Cortex of kidney (tissue), 1 donor: ENCODE measurements at places on chromosomes 3 and 15.

DNA sequence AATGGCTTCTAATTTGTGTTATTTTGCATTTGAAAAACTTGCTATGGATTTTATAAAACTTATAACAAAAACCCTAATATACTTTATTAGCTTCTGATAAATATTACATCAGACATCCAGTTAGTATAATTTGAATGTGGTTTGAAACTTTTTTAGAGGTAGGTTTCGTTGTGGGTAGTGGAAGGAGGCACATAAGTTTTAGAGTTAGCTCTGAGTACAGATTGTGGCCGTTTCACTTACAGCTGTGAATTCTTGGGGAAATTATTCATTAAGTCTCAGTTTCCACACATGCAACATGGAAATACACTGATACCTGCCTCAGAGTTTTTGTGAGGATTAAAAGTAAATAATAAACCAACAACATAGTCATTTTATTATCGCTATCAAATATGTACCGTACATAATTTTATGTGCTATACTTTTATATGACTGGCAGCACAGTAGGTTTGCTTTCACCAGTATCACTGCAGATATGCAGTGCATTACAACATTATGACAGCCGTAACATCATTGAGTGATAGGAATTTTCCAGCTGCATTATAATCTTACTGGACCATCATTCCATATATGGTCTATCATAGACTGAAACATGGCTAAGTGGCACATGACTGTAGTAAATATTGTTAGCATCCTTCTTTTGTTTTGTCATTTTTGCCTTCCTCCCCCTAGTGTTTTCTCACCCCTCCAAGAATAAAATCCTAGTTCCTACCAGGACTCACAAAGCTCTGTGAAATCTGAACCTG lies 175.6 kb downstream of the AKAP13 start:
- DNase-seq: no peak

DNA sequence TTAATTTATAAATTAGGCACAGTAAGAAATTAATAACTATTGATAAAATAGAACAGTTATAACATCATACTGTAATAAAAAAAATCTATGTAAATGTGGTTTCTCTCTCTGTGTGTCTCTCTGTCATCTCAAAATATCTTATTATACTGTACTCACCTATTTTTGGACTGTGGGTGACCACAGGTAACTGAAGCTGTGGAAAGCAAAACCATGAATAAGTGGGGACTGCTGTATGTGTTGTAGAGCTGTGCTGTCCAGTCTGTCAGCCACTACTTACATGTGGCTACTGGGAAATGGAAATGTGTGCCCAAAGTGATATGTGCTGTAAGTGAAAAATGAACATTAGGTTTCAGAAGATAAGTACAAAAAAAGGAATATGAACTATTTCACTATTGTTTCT lies 145.5 kb downstream of the CNTN4 start:
- no peak for DNase-seq

- DNase-seq: no peak
These were observed 739.0 kb upstream of the NECTIN3 start for GRCh38 chr3:110332629-110333028.

DNA sequence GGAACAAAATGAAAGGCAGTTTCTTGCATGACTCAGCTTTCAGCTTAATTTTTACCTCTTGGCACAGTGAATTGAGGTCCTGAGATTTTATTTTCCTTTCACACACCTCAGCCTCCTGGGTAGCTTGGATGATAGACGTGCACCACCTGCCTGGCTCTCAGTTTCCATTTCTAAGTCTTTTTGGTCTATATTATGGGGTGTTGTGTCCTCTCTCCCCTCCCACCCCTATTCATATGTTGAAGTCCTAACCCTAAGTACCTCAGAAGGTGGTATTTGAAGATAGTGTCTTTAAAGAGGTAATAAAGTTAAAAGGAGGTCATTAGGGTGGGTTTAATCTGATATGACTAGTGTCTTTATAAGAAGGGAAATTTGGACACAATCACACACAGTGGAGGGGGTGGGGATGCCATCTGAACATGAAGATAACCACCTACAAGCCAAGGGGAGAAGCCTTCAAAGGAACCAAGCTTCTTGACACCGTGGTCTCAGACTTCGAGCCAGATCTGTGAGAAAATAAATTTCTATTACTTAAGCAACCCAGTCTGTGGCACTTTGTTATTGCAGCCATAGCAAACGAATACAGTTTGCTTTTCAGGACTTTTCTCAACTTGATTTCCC lies 85.2 kb downstream of the STRIT1 start:
- no peak for DNase-seq
